ENCODE measurements at places on chromosomes 7 and 10. TPM values are rescaled to one million over a fixed set of nuclear protein-coding genes. Genes with fewer than 3 reads are reported as not detected.
A peak's percentile ranks its signal among the peaks of the same experiment; 100 is the strongest.

GRCh38 chr7:69598487-69599285, 411 bp downstream of the AUTS2 start:
- DNase-seq: peak; percentile 73

GRCh38 chr10:131553581-131553980, 242.1 kb upstream of the TCERG1L start:
- DNase-seq: no peak

GRCh38 chr7:30428246-30429155, 50.1 kb downstream of the NOD1 start:
- no peak for DNase-seq

DNA sequence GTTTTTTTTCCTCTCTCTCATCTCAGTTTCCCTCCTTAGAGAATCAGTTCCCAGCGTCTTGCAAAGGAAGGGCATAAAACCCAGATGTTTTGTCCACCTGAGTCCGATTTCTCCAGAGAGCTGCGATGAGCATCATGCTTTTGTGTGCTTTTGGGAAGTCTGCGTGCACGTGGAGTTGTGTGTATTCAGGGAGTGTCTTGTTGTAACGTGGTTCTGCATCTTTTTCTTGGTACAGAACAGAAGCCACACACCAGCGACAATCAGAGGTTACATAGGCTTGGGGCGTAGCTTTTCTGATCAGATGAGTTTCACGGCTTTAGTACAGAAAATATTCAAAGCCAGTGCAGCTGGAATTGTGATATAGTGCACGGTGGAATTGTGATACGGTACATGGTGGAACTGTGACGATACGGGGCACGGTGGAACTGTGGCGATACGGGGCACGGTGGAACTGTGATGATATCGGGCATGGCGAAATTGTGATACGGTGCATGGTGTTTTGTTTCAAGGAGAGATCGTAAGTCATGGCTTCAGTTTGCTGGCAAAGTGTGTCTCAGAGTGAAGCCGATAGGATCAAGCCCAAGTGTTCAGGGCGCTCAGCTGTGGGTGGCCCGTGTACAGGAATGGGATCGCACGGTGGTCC, 32.8 kb downstream of the FOXK1 start:
- DNase-seq: no peak

- DNase-seq: no peak
Observed at GRCh38 chr10:51000164-51000563, 74.1 kb upstream of the PRKG1 start.

DNA sequence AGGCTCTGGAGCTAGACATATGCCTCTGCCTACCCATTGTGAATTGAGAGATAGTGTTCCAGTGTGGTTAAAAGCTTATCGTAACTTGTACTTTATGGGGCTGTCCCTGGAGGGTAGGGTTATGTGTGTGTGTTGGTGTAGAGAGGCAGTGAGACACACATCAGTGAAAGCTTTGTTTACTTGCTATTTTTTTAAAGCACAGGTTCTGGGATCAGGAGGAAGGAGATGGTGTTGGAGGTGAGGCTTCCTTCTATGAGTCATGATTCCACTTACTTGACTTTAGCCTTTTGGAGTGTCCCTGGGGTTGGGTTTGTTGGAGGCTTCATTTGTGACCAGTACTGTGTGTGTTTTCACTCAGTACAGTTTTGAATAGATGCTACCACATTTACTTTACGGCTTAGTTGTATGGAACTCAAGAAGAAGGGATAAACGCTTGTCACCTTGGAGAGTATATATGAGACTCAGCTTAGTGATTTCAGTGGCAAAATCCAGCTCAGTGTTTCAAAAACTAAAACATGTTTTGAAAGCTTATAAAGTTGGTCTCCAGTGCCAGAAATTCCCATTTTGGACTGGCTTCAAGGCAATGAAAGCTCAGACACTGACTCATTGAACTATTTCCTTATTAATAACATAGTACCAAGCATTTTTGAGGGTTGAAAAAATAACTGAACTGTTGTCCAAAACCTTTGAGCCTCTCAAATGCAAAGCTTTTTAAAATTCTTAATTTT, 106.2 kb downstream of the PLXDC2 start:
- DNase-seq: no peak

DNA sequence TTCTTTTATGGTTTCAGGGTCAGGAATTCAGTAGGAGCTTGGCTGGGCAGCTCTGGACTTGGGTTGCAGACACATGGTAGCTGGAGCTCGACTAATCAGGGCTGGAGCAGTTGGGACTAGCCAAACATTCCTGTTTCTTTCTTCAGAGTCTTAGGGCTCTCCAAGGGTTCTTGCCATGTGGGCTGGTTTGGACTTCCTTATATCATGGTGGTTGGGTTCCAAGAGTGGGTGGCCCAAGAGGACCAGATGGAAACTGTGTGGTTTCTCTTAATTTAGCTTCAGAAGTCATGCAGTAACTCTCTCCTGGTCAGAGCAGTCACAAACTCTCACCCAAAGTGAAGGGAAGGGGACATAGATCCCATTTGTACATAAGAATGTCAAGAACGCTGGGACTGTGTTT, 270.1 kb upstream of the FZD1 start:
- DNase-seq: no peak

DNA sequence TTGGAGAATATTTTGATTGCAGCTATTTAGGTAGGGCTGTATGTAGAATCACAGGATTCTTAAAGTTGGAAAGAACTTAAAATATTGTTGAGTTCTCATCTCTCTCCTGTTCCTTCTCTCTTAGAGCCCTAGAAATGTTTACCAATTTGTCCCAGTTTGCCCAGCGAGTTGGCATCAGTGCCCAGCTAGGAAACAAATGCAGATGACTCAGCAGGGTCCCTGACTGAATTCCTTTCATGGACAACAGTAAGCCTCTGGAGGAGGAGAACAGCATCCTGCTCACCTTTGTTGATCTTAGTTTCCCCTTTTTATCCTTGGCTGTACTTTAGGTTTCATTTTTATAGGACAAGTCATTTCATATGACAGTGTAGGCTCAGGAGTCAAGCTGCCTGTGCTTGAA, 89.3 kb downstream of the SEC23IP start:
- DNase-seq: no peak

DNA sequence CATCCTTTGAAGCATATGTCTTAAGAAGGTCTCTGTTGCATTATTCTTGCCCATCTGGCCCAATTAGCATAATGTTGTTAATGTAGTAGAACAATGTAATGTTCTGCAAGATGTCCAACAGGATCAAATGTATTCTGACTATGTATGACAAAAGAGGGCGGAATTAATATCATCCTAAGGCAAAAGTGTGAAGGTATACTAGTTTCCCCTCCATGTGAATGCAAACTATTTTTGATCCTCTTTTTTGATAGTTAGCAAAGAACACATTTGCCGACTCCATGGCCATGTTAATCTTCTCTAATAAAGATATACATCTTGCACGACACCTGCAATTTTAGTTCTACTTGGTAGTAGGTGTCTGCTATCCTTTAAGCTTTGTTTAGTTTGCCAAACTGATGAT, 157.6 kb downstream of the ATRNL1 start:
- DNase-seq: no peak

GRCh38 chr7:151677581-151678226, 158.0 kb upstream of the RHEB start:
- DNase-seq: peak; percentile 13

- DNase-seq: peak; percentile 56
Observed at GRCh38 chr10:546971-547590, 142.4 kb downstream of the DIP2C start.

GRCh38 chr10:125868372-125868975, 12.6 kb downstream of the DHX32 start:
- DNase-seq: no peak

- DNase-seq: no peak
Observed at GRCh38 chr7:78039790-78040776, 241.5 kb downstream of the PHTF2 start.

GRCh38 chr10:124075231-124075955, 18.0 kb downstream of the CHST15 start:
- no peak for DNase-seq

DNA sequence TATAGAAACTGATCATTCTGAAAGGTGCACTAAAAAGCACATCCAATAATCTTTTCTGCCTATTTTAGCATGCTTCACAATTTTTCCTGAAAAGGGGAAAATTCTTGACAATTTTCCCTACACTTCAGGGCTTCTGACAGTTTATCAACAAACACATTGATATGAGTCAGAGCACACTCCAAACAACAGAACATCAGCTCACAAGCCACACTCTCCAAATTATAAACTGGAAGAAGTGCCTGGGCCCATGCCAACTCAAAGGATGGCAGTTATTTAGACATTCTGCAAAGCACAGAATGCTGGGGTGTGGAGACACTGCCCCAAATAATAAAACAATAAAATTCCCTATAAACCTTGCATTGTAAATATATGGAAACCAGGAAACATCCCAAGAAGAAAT, 90.8 kb downstream of the ELAPOR2 start:
- DNase-seq: no peak

DNA sequence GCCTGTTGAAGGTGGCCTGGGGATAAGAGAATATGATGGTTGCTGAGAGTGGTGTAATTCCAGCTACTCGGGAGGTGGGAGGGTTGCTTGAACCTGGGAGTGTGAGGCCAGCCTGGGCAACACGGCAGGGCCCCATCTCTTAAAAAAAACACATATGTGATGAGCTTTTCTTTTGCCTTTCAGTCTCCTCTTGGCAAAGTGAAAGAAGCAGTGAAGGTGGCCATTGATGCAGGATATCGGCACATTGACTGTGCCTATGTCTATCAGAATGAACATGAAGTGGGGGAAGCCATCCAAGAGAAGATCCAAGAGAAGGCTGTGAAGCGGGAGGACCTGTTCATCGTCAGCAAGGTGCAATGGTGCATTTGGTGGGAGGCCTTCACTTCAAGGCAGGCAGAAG, 3.1 kb downstream of the AKR1B10 start:
- DNase-seq: no peak

DNA sequence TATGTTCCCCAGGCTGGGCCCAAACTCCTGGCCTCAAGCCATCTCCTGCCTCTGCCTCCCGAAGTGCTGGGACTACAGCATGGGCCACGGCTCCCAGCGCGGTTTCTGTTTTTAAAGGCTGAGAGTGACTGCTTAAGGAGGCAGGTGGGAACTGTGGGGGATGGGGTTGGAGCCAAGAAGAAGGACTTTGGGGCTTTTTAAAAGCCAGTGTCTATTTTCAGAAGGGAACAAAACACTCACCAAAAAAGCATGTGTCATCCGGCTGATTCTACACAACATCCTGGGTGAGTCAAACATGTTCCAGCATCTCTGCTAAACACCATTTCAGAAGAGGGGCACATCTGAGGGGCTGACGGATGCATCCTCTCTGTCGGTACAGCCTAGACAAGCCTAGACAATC, 824.5 kb downstream of the TYW1 start:
- DNase-seq: no peak

GRCh38 chr10:20228729-20229128, 412.5 kb downstream of the PLXDC2 start:
- no peak for DNase-seq

DNA sequence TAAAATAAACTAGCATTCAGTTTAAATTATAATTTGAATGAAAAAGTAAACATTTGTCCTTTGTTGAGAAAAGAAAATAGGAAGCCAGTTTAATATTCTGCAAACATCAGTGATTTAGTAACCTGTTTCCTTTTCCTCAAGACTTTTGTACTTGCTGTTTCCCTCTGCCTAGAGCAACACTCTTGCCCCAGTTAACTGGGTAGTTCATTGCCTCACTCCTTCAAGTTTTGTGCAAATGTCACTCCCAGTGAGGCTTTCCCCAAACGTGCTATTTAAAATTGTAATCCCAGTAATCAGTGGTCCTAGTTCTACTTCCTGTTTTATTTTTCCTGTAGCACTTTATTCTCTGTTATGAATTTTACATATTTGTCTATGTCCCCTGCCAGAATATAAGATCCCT, 23.8 kb downstream of the DLD start:
- DNase-seq: no peak

DNA sequence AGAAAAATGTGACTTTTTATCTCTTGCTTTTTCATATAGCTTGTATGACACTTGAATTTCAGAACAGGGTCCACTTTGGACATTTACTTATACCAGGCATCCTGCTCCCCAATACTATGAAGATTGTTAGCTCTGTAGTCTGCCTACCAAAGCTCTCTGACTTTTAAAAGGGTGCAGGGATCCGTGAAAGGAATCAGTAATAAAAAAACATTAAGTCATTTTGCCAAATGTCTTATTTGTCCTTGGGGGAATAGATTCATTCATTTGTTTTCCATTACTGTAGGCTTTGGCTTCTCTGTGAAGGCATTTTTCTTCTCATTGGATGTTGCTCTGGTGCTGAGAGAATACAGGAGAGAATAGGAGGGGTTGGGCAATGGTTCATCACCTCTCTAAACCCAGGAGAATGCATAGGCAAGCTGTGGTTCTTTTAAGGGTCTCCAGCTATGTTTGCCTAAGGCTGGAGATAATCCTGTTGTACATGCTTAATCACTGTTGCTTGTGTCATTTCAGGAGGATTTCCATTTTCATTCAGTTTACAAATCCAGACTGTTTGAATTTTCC, 103.5 kb downstream of the SRI start:
- no peak for DNase-seq

DNA sequence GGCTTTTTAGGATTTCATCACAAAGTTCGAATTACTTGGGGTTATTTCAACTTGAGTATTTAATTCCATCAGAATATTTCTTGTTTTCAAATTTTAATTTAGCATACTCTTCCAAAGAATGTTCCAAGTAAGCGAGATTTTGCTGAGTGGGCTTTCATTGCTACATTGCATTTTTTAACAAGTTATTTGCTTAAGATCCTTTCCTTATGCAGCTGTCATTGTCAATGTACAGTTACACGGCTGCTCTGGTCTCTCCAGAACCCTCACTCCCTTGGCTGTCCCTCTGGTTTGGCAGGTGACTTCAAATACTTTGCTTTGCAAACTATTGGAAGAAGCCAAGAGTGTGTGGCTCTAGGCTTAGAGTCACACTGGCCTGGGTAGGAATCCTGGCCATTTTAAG, 80.0 kb downstream of the CFAP58 start:
- DNase-seq: no peak

GRCh38 chr10:88892222-88892967, 12.3 kb downstream of the STAMBPL1 start:
- no peak for DNase-seq

DDIT4 gene
- total RNA-seq: 232 TPM

UBE2D1 gene
- total RNA-seq: 16.8 TPM

PDZD7 gene
- total RNA-seq: 3.8 TPM

CHCHD1 gene
- total RNA-seq: 13.2 TPM

TFPI2 gene
- total RNA-seq: 4.1 TPM

CNTNAP2 gene
- total RNA-seq: 0.49 TPM

STAG3 gene
- total RNA-seq: 11.0 TPM

NEUROG3 gene
- not detected for total RNA-seq

CCDC3 gene
- total RNA-seq: 114 TPM

ITGA8 gene
- 4.5 TPM for total RNA-seq

SLC13A4 gene
- 0.27 TPM for total RNA-seq

SEMA3A gene
- 15.1 TPM for total RNA-seq

GPR85 gene
- total RNA-seq: 1.6 TPM

MOGAT3 gene
- total RNA-seq: not detected

FAM221A gene
- total RNA-seq: 9.8 TPM

ELFN1 gene
- 2.4 TPM for total RNA-seq
